ENCODE measurements at places on chromosomes 5 and 9.

GRCh38 chr9:96417661-96418082, 498 bp downstream of the ZNF367 start:
- peak; percentile 75 for DNase-seq

GRCh38 chr9:109908459-109909390, 128.7 kb downstream of the PALM2AKAP2 start:
- no peak for DNase-seq

DNA sequence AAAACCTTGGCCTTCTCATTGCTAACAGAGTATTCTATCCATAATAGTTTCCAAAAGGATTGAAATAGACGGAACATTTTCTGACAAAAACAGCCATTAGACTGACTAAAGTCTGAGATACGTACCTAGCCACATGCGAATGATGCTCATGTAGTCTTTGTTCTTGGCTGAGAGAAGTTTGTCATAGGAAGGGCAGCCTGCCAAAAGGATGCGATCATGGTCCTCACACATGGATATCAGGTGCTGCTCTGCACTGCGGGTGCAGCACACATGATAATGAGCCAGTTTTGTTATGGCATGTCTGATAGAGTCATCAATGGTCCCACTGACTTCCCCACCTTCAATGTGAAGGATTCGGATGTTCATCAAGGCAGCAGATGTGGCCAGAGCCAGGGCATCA, 12.3 kb downstream of the GNE start:
- no peak for DNase-seq

GRCh38 chr9:38371495-38371894, 21.0 kb upstream of the ALDH1B1 start:
- no peak for DNase-seq

- DNase-seq = no peak
Observed at GRCh38 chr9:6689893-6690674, 44.6 kb upstream of the GLDC start.

DNA sequence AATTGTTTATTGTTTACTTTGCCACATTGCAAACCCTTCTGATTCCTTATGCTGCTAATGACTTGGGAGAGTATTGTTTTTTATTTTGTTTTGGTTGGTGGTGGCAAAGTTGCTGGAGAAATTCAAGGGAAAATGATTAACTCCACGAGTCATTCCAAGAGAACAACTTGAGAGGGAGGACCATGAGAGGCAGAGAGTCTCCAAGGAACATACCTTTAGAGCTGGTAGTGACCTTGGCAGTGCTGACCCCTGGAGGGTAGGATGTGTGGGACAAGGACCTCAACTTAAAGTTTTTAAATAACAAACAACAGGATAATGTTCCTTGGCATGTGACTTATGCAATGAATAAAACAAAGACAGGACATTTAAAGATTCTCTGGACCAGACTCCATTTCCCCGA, 139.7 kb downstream of the LRRC70 start:
- no peak for DNase-seq

DNA sequence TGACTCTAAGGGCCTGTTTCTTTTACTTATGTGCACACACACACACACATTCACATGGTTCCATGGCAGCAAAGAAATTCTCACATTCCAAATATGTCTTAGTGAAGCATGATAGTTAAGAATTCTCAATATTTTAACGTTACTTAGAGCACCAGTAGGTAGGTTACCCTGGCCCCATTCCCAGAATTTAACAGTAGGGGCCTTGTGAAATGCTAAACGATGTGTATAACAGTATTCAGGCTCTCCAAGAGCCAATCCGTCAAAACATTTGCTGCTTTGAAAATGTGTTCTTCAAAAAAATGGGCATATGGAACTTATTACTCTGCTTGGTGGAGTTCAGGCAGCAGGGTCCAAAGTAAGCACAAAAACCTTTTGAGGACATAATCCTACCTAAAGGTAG, 93.7 kb upstream of the DAB2 start:
- no peak for DNase-seq

DNA sequence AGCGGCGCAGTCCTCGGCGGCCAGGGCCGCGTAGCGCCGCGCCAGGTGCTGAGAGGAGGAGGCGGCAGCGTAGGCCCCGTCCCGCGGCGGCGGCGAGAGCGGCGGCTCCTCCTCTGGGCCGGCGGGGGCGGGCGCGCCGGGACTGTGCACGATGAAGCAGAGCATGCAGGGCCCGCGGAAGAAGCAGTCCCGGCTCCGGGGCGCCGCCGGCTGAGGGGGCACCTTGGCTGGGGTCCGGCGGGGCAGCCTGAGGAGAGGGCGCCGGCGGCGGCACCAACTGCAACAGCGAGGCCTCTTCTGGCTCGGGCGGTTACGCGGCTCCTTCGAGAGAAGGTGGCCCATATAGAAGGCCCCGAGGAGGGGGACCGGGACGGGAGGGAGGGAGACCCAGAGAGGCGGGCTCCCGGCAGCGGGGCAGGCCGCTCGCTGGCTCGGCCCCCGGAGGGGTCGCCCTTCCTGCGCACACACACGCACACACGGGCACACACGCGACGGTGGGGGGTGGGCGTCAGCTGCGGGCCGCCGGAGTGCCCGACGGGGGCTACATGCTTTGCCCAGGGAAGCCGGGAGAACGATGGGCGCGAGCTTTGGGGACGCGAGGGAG, 446 bp downstream of the FBXL17 start:
- peak; percentile 94 for DNase-seq

DNA sequence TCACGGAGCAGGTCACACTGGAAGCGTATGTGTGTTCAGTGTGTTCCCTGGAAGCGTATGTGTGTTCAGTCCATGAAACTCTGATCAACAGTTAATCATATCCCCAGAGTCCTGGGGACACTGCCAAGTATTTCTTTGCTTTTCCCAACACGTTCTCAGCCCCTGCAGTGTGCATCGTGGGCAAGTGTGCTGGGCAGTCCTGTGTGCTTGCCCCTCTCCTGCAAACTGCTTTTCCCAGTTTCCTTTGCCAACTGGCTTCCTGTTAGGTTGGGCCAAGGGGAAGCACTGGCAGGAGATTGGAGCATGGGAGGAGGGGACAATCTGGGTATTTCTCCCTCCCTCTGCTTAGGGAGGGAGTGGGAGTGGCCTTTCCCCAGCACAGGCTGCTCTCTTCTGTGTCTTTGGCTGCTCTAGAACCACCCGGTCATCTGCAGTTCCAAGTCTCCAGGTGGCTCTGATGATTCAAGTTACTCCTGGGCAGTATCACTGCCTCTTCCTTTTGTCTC, 36.8 kb upstream of the NEK6 start:
- no peak for DNase-seq

- no peak for DNase-seq
Observed at GRCh38 chr5:13739479-13739878, 205.0 kb downstream of the DNAH5 start.

GRCh38 chr5:150758203-150758530, 650 bp downstream of the DCTN4 start:
- no peak for DNase-seq

- DNase-seq = no peak
Observed at GRCh38 chr5:92041911-92042660, 659.0 kb upstream of the ARRDC3 start.

DNA sequence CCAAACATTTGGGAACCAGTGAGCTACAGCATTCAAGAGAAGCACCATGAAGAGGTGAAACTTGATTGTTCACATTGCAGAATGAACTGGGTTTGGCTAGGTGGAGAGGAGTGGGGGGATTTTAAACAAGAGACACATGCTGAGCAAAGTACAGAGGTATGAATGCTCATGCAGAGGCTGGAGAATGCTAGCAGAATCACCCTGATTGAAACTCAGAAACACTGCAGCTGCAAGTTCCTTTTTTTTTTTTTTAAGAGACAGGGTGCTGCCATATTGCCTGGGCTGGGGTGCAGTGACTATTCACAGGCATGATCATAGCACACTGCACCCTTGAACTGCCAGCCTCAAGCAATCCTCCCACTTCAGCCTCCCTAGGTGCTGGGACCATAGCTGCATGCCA, 35.1 kb downstream of the DENND1A start:
- no peak for DNase-seq

GRCh38 chr9:112933696-112934095, 43.0 kb upstream of the SLC46A2 start:
- no peak for DNase-seq

- DNase-seq = no peak
Observed at GRCh38 chr5:76960004-76960625, 7.3 kb downstream of the CRHBP start.

DNA sequence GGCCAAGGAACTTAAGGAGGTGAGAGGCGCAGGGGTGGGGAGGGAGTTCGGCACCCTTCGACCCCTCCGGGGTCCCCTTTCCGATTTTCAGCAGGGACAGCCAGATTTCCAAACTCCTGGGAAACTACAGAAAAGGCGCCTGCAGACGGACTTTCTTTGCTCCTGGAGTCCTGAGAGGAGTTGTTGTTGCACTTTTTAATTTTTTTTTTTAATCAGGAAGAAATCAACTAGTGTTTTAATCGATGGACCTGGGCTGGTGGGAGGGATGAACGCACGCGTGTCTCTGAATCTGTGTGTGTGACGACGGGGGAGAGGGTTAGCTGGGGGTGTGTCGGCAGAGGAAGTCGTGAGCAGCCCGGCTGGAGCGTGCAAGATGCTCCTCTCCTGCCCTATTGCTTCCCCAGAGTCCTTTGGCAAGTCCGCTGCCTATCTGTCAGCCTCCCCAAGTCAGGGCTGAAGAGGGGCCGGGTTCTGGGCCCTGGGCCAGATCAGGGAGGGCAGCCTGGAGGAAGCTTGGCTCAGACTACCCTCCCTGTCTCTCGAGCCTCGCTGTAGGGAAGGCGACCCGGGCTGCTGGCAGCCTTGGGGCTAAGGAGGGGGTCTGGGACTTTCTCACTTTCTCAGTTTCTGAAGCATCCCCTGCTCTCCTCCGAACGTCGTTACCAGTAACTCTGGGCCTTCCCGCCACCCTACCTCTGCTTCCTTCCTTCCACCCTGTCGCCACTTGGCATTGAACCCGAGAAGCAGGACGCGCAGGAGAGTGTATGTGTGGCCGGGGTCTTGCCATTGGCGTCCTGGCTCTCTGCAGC, 731 bp downstream of the PRR16 start:
- DNase-seq = peak; percentile 68

DNA sequence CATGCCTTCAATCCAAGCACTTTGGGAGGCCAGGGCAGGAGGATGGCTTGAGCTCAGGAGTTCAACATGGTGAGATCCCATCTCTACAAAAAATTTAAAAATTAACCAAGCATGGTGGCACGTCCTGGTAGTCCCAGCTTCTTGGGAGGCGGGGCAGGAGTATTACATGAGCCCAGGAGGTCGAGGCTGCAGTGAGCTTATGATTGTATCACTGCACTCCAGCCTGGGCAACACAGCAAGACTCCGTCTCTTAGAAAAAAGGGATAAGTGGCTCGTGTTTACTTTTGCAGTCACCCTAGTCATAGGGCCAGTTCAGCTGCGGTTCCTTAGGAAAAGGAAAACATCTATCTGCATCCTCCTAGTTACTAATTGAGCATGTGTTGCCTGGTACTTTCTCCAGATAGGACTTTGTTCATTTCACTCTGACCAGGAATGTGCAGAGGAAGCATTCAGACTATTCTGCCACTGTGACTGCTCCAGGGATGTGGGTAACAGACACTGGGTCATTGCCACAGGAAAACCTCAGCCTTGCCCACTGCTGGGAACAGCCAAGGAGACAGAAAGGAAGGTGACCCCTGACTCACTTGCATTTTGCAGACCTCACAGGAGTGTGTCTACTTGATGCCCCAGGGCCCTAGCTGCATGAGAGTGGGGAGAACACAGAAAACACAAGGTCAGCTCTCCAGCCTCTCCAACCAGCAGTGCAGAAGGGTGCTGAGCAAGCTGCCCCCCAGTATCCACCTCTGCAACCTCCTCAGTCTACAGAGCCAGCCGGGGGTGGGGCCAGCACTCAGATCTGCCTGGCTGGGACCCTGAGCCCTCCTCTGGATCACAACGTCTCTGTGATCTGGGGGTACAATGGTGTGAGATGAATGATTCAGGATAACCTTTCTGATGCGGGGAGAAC, 33.9 kb upstream of the ALDH1B1 start:
- DNase-seq = peak; percentile 11
